ENCODE measurements at places on chromosomes 7 and 10.

- DNase-seq, result peak; percentile 29
Observed at GRCh38 chr7:98841179-98841997, 28.4 kb downstream of the TMEM130 start.

DNA sequence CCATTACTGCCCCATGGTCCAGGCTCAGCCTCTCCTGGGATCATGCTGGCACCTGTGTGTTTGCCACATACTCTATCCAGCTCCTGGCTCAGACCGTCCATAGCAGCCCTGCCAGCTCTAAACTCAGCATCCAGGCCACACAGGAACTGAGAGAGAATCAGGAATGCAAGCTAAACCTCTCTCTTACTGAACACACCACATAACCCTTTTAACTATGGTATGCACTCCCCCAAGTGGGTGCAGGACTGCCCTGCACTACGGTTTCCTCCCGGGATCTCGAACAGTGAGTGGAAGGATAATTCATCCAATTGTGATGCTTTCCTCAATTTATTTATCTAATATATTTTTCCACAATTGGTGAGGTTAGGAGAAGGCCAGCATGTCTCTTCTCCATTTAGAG is 17.1 kb upstream of the ZNF800 start:
- no peak for DNase-seq

GRCh38 chr10:110461088-110461487 is 36.6 kb upstream of the DUSP5 start:
- DNase-seq, result no peak

DNA sequence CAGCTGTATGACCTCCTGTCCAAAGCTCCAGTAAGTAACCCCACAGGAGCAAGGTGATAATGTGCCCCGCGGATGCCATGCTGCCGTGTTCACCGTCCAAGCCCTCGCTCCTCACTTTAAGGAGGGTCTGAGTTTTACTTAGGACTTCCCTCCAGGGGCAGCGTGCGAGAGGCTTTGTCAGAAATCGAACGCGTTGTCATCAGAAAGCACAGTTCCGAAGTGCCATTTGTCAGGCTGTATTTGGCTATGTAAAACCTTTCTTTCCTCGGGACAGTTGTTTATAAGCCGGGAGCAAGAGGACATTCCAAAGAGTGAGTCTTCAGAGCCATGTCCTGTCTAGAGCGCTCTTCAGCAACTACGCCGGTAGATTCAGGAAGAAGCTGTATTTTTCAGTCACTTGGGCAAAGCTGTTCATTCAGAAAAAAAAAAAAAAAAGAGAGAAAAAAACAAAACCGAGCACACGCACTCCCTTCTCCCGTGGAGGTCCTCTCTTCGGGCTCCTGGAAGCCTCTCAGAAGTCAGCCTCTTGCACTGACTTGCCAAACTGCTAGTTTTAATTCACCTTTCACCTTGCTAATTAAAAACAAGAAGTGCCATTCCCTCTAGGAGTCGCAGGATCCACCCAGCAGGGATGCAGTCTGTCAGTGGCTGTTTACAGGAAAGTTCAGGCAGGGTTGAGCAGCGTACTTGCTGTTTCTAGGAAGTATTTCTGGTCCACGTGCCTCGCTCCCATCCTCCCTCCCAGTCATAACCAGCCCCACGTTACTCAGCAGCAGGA is at the start of gene SEMA3E:
Gene SEMA3E, minus strand, starts transcription at position 676 of the 778 bp plus-strand sequence.
- peak; percentile 46 for DNase-seq

GRCh38 chr10:110069502-110069982 is 61.8 kb downstream of the ADD3 start:
- no peak for DNase-seq

- no peak for DNase-seq
Observed at GRCh38 chr7:20201380-20201779, 15.8 kb downstream of the MACC1 start.

- DNase-seq, result no peak
Observed at GRCh38 chr10:86207226-86207625, 159.4 kb downstream of the GRID1 start.

- no peak for DNase-seq
Observed at GRCh38 chr10:49160814-49161213, 27.0 kb upstream of the FAM170B start.

DNA sequence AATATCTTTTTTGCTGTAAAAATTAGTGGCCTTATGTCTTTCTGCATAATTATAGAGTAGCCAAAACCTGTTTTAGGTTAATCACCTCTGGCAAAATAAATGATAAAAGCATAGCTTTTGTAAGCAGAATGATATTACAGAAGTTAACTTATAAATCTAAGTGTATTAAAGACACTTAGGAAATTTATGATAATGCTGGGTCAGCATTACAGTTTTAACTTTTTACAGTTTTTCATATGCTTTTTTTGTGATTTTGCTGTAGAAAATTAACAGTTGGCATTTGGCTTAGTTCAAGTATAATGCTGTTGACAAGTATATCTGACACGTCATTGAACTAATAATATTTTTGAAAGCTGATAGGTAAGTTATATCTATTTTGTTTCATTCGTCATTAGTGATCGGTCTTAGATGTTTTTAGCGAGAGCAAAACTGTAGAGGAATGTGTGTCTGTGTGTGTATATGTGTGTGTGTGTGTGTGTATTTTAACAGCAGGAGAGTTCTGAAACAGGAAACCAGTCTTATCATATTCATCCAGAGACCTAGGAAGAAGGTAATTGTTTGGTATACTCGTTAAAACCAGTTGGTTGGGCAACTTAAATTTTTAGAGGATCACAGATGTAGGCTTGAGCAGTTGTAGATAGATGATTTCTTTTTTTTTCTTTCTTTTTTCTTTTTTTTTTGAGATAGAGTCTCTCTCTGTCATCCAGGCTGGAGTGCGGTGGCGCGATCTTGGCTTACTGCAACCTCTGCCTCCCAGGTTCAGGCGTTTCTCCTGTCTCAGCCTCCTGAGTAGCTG is 15.4 kb downstream of the PTEN start:
- DNase-seq, result no peak

DNA sequence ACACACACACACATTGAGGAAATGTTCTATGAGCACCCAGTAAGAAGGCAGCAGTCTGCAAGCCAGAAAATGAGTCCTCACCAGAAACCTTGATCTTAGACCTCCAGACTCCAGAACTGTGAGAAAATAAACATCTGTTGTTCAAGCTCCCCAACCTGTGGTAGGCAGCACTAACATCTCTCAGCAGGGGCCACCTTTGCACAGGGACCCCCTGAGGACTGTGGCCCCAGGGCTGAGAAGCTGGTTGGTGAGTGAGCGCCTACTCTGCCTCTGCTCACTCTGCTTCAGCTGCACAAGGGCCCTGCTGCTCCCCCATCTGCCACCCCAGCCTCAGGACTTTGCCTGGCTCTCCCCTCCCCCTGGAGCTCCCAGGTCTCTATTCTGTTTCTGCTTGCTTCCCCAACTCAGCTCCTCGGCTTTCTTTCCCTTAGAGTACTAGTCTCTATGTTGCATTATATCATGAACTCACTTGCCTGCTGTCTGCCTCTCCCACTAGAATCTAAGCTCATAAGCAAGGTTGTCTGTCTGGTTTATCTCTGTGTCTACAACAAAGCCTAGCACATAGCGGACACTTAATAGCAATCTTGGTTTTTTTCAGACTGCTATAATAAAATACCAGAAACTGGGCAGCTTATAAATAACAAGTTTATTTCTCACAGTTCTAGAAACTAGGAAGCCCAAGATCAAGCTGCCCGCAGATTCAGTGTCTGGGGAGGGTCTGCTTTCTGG is 40.4 kb upstream of the PRLHR start:
- DNase-seq, result no peak

GRCh38 chr7:24709585-24710360 is 47.5 kb downstream of the GSDME start:
- DNase-seq, result no peak

DNA sequence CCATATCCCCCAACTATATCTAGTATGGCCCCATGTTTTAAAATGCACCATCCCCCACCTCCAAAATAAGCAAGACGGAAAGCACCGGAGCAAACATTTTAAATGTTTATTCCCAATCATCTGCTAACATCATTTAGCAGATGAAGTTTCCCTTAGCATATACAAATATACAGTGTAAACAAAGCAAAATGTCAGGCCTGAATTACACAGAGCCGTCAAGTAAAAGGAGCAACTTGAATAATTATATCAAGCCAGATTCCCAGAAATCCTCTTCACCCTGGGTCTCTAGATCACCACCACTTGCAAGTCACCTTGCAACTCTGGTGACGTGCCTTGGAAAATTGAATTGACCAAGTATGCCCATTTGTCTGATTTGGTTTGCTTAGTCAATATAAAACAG is 91.6 kb upstream of the COL1A2 start:
- no peak for DNase-seq

- DNase-seq, result no peak
Observed at GRCh38 chr7:114956702-114957101, 34.8 kb downstream of the MDFIC start.
